ENCODE measurements at places on chromosomes 11 and 22. TPM values are rescaled to one million over a fixed set of nuclear protein-coding genes. Genes with fewer than 3 reads are reported as not detected.

DNA sequence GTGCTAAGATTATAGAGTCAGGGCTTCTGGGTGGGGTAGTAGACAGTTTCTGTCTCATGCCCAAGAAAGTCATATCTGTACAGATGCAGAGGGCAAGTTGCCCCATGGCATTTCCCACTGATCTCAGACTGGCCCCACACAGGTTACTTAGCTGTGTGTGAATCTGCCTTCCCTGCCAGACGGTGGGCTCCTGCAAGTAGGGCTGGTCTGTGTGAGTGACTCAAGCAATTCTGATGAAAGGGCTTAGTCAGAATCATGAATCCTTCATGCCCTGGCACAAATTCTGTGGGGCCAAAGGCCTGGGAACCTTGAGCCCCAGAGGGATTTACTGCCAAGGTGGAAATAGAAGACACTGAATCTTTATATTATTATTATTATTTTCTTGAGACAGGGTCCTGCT lies 30.4 kb downstream of the USH1C start:
- DNase-seq, result no peak

DNA sequence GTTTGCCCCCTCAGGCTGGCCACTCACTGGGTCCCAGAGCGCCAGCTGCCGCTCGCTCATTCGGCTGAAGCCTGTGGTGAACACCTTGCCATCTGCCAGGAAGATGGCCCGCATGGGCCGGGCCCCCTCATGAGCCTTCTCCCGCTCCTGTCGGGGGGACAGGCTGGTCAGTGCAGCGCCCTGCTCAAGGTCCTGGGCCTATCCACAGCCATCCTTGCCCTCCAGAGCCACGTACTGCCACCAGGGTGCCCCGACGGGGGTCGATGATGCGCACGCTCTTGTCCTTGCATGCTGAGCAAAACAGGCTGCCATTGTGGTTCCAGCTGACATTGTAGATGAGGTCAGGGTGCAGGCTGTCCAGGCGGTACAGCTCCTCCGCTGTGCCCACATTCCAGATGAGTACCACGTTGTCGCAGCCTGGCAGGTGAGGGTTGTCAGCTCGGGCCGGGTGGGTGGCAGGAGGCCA lies 2.1 kb downstream of the CORO1B start:
- DNase-seq, result no peak

- no peak for DNase-seq
These were observed 143.3 kb upstream of the GRK3 start for GRCh38 chr22:25420925-25421904.

Gene KIRREL3
- 1.0 TPM for total RNA-seq

Gene TRIM64
- total RNA-seq, result not detected
